ENCODE measurements at places on chromosomes 5 and 9.

DNA sequence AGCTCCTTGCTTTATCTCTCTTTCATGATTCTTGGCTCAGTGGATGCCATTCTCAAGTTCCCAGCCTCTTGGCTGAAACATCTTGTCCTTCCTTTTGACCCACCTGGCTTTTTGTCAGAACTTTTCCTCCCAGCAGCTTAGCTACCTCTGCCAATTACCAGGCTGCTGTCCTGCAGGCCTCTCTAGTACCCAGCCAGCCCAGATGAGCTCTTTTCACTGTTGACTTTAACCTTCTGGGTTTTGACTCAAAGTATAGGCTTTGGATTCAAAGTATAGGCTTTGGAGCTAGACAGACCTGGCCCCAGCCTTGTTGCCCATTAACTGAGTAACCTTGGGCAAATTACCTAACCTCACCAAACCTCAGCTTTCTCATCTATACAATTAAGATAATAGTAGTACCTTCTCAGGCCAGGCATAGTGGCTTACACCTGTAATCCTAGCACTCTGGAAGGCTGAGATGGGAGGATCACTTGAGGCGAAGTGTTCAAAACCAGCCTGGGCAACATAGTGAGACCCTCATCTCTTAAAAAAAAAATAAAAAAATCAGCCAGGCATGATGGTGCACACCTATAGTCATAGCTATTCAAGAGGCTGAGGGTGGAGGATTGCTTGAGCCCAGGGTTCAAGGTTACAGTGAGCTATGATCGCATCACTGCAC is 6.6 kb upstream of the TMEFF1 start:
- no peak for DNase-seq

DNA sequence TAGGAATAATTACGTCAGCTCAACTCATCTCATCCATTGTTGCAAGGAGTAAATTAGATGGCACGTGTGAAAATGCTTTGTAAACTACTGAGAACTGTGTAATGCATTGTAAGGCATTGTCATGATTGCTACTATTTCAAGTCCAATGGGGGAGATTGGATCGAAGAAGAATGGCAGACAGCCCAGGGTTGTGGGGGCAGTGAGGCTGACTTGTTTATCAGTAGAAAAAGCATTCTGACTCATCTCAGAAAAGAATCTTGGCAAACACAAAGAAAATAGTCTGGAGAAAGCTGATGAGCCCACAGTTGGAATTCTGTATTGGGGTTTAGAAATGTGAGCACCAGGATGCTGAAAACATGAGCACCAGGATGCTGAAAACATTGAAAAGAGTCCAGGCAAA is 28.0 kb upstream of the DAP start:
- no peak for DNase-seq

GRCh38 chr5:40485021-40485998 is 194.4 kb upstream of the PTGER4 start:
- no peak for DNase-seq

GRCh38 chr5:72644296-72644695 is 137.1 kb upstream of the ZNF366 start:
- no peak for DNase-seq

DNA sequence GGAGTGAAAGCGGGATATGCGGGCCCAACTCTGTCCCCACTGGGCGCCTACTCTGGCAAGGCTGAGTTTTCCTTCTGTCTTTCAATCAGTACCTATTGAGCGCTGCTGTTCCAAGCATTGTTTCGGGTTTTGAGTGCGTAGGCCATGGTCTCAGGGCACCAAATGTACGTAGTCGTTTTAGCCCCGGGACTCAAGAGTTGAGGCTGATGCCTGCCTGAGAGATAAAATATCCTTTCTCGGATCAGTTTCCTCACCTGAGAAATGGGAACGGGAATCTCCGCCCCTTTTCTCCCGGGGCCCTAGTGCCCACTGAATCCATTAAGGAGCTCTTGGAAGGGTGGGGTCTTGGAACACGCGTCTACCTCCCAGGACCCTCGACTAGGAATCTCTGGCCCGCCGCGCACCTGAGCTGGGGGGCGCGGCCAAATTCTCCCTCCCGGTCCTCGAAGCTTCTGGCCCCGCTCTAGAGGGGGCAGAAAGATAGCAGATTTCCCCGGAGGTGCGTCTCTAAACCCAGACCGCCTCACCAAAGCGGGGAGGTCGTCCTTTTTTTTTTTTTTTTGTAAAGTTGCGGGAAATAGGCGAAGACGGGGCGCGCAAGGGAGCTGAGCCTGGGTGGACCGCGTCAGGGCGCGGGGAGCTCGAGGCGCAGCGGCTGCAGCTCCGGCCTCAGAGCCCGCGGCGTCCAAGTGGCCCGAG is 494 bp upstream of the CXXC5 start:
- no peak for DNase-seq

DNA sequence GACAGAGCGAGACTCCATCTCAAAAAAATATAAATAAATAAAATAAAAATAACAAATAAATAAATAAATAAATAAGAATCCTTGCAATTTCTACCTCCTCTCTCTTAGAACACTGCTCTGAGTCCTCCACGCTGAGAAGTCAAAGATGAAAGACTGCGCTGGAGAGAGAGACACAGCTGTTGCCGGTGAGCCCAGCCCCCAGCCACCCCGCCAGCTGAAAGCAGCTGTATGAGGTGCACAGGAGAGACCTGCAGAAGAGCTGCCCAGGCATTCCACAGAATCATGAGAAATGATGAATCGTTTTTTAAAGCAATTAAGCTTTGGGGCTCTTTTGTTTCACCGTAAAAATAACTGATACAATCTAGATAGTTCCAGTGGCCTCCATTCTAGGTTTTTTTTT is 16.3 kb upstream of the STRBP start:
- no peak for DNase-seq

GRCh38 chr5:44679214-44679613 is 129.5 kb upstream of the MRPS30 start:
- no peak for DNase-seq

- DNase-seq = no peak
These were observed 12.7 kb downstream of the DUSP1 start for GRCh38 chr5:172758077-172758833.

DNA sequence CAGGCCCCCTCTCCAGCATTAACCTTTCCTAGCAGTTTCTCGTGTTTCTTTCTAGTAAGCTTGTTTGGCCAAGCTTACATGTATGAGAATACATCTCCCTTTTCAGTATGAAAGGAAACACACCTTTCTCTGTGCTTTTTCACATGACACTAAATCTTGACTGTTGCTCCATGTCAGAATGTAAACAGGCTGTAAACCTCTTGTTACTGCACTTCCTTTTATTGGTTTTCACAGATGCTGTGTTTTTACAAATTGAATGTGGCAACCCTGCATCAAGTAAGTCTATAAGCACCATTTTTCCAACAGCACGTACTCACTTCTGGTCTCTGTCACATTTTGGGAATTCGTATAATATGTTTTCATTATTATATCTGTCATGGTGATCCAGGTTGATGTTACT is 2.2 kb upstream of the CANX start:
- no peak for DNase-seq

DNA sequence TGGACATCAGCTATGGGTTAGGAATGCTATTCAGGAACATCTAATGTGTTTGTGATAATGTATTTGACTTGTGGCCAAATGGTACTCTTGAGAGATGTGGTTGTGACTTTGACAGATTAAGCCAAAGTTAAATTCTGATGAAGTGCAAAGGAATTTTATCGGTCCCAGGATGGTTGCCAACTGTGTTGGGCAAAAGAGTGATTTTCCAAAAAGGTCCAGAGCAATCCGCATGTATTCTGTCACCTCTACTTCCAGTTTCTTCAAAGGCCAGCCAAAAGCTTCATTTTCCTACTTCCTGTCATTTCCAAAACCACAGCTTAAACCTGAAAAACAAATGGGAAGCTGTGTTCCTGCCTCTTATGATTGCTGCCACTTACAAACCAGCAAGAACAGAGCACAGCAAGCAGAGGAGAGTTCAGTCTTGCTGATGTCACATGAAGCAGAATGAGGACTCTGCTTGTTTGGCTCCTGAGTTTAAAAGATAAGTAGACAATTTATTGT is 59.8 kb downstream of the MARCHF3 start:
- no peak for DNase-seq

DNA sequence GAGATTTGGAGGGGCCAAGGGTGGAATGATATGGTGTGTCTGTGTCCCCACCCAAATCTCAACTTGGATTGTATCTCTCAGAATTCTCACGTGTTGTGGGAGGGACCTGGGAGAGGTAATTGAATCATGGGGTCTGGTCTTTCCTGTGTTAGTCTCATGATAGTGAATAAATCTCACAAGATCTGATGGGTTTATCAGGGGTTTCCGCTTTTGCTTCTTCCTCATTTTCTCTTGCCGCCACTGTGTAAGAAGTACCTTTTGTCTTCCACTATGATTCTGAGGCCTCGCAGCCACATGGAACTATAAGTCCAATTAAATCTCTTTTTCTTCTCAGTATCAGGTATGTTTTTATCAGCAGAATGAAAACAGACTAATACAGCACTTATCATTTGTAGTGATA is 29.5 kb upstream of the SPIN1 start:
- no peak for DNase-seq

GRCh38 chr5:41598011-41598410 is 87.6 kb upstream of the PLCXD3 start:
- DNase-seq = no peak

GRCh38 chr5:134245101-134245604 is 19.3 kb upstream of the PPP2CA start:
- DNase-seq = no peak
